Hematopoietic multipotent progenitor cell treated with erythropoietin and hydrocortisone succinate and interleukin-3 and kit ligand, for 8 days (in vitro differentiated cells): ENCODE measurements at places on chromosomes 3 and 15.

- no peak for DNase-seq
Measured at GRCh38 chr3:28853830-28854229, 427.0 kb upstream of the RBMS3 start.

DNA sequence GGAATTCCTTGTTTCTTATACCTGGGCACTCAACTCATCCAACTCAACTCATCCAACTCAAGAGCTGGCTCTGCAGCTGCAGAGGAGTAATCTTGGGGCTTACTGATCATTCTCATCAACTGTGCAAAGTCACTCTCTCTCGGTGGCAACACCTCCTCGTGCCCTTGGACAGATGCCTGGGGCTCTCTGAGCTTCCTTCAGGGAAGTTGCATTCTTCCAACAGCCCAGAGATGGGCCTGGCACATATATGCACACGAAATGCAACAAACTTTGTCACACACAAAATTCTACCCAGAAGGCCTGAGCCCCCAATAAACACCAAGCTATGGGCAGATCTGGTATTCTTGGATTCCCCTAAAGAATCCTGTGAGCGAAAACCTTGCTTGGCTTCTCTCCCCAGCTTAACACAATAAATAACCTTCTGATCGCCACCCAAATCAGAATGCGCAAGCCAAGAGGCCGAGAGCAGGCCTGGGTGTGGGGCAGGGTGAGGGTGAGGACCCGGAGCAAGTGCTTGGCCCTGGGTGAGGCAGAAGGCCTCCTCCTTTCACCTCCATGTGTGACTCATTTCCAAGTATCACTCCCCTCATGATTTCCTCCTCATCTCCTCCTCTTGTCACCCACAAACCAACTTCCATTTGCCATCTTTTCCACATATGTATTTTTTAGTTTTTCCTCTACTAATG, 15.4 kb downstream of the TGM5 start:
- no peak for DNase-seq

DNA sequence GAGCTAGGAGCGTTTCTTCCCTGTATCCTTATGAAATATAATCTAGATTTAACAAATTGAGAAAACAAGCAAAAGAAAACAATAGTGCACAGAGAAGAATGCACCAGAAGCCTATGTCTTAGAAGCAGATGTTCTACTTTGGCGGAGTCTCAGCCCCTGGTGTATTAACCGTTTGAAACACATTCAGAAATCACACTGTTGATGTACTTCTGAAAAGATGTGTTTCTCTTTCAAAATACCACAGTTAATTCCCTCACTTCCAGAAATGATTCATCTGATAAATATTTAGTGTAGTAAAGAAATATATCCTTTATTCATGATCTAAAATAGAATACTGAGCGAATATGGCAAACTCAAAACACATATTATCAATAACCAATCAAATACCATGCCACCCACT, 77.7 kb downstream of the CBLB start:
- DNase-seq, result no peak

DNA sequence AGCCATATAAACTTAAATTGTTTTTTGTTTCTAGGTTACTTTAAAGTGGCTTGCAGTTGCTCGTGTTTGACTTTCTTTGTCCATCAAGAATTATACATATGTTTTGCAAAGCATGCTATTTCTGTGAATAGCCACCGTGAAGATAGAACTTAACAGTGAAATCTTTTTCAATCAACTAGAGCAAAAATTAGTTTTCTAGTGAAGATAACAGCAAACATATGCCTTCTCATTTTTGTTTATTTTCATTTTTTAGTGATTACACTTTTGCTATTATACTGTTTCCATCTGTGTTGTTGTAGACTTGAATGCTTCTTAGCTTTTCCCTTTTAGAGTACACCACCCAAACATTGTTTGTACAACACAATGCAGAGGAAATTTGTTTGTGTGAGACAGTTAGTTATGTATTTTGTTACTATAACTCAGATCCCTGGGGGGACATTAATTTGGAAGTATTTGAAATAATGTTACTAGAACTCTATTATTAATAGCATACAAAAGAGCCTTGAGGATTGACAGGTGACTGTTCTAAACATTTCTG, 62.8 kb downstream of the CRYBG3 start:
- DNase-seq, result no peak

- no peak for DNase-seq
Measured at GRCh38 chr3:15932348-15933300, 134.8 kb upstream of the ANKRD28 start.

GRCh38 chr3:127822682-127823425, 539 bp upstream of the MGLL start:
- peak; percentile 48 for DNase-seq
